NCI-H1105 (cell line): ENCODE measurements at places on chromosomes 16 and 17.
A peak's percentile ranks its signal among the peaks of the same experiment; 100 is the strongest.

- DNase-seq = no peak
Observed at GRCh38 chr16:82175627-82176026, 5.6 kb upstream of the MPHOSPH6 start.

GRCh38 chr16:83963277-83964119 lies 4.5 kb upstream of the NECAB2 start:
- no peak for DNase-seq

GRCh38 chr17:80129006-80129565 lies 17.8 kb downstream of the EIF4A3 start:
- no peak for DNase-seq

- DNase-seq = no peak
Observed at GRCh38 chr17:49422714-49423113, 8.0 kb upstream of the PHB1 start.

GRCh38 chr16:57739756-57740422 lies 4.3 kb downstream of the KATNB1 start:
- no peak for DNase-seq

DNA sequence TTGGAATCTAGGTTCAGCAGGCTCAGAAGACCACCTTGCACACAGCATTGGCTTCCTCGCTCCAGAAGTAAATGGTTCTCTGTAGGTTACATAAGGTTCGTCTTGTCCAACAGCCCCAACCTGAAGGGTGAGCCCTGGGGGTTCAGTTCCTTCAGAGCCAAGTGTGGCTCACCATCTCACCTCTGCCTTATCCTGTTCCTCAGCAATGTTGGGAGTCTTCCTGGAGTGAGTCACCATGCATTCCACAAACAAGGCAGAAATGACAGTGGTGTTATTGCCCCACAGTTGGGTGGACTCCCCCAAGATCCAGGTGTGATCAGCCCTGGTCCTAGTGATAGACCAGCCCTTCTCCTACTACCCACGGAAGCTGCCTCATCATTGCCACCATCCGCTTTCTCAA lies 26.8 kb upstream of the SMPD3 start:
- no peak for DNase-seq

GRCh38 chr17:79019632-79020584 lies 4.1 kb upstream of the C1QTNF1 start:
- DNase-seq = peak; percentile 60

GRCh38 chr16:55470533-55471371 lies 8.2 kb upstream of the MMP2 start:
- DNase-seq = no peak

GRCh38 chr16:30951750-30952149 lies 2.9 kb downstream of the ORAI3 start:
- DNase-seq = no peak

GRCh38 chr16:83744441-83744981 lies 63.3 kb upstream of the HSBP1 start:
- DNase-seq = no peak

GRCh38 chr16:78892951-78893733 lies 707.4 kb downstream of the MAF start:
- DNase-seq = no peak

DNA sequence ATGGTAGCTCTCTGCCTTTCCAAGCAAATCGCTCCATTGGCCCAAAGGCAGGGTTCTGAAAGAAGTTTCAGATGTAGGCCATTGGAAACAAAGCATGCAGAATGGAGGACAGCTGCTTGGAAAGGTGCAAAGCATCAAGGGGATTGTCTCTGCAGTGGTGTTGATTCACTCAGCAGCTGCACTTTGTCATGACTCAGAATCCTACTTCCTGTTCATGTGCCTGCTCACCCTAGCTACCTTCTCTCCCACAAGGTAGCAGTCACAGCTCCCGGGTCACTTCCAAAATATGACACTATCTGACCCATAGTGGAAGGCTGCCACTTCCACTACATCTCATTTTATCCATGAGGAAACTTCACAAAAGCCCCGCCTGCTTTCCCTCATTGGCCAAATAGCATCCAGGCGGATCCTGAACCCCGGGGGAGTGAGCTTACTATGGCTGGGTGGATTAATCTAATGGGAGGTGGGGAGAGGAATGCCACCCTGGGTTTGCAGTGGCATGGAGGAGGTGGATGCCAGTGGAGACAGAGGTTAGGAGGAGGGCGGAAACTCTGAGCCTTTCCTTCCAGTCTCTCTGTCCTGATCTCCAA lies 74.7 kb upstream of the NKD1 start:
- no peak for DNase-seq

DNA sequence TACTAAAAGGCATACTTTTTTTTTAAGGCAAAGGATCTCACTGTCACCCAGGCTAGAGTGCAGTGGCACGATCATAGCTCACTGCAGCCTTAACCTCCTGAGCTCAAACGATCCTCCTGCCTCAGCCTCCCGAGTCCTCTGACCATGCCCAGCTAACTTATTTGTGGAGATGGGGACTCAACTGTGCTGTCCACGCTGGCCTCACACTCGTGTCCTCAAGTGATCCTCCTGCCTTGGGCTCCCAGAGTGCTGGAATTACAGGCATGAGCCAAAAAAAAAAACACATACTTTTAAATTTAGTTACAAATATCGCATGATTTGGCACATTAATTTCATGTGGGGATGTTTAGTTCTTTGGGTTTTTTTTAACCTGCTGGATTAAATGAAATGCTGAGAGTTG lies 207.7 kb upstream of the CHMP6 start:
- DNase-seq = no peak

DNA sequence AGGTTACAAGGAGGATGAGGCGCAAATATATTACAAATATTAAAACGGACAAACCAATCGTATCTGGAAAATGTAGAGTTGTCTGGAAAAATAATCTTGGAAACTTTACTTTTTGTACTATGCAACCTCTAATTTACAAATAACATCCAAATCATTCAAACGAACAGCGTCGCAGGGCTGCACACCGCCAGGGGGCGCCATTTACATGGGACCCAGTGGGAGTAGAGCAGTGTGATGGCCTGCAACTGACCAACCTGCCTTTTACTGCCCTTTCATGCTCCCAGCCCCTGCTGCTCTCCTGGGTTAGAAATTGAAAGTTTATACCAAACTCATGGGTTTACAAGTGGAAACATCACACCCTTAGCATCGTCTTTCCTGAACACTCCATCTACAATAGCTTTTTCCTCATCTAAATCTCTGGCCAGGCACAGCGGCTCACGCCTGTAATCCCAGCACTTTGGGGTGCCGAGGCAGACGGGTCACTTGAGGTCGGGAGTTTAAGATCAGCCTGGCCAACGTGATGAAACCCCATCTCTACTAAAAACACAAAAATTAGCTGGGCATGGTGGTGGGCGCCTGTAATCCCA lies 10.0 kb downstream of the PITPNC1 start:
- DNase-seq = peak; percentile 16

DNA sequence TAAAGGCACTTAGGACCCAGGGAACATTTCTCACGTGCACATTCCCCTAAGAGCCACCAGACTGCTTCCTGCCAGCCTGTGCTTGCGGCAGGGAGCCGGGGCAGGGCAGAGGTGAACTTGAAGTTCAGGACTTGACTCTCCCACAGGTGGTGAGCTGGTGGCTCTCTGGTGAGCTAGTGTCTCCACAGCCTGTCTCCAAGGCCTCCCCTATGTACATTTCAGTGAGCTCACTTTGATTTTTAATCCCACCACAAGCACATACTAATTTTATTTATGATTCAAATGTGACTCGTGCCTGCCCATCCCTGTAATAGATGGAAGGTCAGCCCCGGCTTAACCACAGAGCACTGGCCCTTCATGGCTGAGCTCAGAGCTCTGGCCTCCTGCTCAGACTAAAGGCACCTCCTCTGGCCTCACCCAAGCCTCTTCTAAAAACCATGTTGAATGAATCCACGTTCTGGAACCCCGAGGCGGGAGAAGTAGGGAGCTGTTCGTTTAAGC lies 9.2 kb downstream of the SNN start:
- no peak for DNase-seq

- DNase-seq = no peak
Observed at GRCh38 chr17:74485841-74486240, 19.4 kb downstream of the CD300A start.

GRCh38 chr17:17525956-17526355 lies 29.8 kb upstream of the RASD1 start:
- no peak for DNase-seq

- no peak for DNase-seq
Observed at GRCh38 chr17:69122065-69122464, 19.6 kb downstream of the ABCA6 start.

- DNase-seq = no peak
Observed at GRCh38 chr17:81456798-81457197, 55.8 kb downstream of the ACTG1 start.

GRCh38 chr17:82273327-82274133 lies at the start of gene CSNK1D:
TSS of gene CSNK1D (minus strand) at chr17:82273700. CDS start at chr17:82273381, 319 bp downstream.
- peak; percentile 78 for DNase-seq

DNA sequence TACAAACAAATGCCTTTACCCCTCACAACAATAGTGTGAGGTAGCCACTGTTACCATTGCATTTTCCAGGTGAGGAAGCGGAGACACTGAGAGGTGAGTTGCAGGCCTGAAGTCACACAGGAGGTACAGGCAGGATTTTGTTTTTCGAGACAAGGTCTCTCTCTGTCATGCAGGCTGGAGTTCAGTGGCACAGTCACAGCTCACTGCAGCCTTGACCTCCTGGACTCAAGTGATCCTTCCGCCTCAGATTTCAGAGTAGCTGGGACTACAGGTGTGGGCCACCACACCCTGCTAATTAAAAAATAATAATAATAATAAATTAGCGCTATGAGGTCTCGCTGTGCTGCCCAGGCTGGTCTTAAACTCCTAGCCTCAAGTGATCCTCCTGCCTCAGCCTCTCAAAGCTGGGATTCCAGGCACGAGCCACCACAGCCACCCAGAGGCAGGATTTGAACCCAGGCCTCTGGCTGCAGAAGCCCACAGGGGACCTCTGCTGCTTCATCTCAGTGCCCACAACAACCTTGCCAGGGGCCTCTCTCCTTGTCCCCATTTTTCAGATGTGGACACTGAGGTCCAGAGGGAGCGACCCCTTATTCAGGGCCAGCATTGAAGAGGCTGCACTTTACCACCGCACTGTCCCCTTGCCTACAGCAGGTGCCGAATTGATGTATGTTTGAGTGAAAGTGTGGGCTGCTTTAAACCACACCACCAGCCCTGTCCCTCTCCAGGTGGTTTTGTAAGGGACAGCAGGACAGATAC lies 16.0 kb upstream of the CIBAR2 start:
- no peak for DNase-seq

- DNase-seq = no peak
Observed at GRCh38 chr16:90046971-90047713, 27.9 kb upstream of the DBNDD1 start.

DNA sequence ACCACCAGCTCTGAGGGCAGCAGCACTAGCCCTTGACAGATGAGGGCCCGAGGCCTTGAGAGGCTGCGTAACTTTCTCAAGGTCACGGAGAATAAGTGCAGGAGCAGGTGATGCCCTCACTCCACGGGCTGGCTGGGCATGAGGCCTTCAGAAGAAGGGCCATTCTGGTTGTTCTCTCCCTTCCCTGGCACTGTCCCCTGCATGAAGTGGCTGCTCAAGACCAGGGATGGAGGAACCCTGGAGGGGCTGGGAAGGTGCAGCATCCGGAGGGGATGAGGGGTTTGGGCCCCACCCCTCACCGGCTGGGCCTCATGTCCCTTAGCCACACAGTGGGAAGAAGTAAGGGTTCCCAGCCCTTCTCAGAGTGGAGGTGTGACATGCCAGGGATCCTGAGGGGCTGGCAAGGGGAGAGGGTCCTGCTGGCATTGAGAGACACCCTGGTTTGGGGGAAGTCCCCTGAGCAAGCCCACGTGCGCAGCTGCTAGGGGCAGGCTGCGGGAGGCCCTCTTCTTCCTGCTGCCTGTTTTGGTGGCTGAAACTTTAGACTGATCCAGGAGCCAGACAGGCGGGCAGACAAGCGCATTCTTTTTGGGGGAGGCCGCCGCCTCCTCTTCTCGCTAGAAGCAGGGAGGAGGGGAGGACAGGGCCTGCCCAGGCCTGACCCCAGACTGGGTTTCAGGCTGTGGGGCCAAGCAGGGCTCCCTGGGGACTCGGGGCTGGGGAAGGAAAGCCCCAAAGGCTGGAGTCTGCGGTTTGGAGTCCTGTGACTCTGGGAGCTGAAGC lies 74.0 kb downstream of the N4BP1 start:
- DNase-seq = peak; percentile 79

- no peak for DNase-seq
Observed at GRCh38 chr17:61237275-61237674, 162.4 kb upstream of the TBX2 start.

DNA sequence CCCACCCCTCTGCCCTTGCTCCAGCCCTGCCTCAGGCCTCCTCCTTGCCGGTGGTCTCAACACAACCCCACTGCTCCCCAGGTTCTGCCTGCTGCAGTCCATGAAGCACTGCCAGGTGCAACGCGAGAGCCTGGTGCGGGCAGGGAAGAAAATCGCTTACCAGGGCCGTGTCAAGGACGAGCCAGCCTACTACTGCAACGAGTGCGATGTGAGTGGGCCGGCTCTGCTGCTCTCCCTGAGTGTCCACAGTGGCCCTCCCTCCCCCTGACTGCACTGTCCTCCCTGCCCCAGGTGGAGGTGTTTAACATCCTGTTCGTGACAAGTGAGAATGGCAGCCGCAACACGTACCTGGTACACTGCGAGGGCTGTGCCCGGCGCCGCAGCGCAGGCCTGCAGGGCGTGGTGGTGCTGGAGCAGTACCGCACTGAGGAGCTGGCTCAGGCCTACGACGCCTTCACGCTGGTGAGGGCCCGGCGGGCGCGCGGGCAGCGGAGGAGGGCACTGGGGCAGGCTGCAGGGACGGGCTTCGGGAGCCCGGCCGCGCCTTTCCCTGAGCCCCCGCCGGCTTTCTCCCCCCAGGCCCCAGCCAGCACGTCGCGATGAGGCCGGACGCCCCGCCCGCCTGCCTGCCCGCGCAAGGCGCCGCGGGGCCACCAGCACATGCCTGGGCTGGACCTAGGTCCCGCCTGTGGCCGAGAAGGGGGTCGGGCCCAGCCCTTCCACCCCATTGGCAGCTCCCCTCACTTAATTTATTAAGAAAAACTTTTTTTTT lies 1.8 kb upstream of the TMEM88 start:
- DNase-seq = no peak

GRCh38 chr17:31487648-31488263 lies 96.3 kb downstream of the RAB11FIP4 start:
- peak; percentile 90 for DNase-seq

GRCh38 chr17:77691216-77692085 lies 267.1 kb upstream of the TNRC6C start:
- DNase-seq = no peak

DNA sequence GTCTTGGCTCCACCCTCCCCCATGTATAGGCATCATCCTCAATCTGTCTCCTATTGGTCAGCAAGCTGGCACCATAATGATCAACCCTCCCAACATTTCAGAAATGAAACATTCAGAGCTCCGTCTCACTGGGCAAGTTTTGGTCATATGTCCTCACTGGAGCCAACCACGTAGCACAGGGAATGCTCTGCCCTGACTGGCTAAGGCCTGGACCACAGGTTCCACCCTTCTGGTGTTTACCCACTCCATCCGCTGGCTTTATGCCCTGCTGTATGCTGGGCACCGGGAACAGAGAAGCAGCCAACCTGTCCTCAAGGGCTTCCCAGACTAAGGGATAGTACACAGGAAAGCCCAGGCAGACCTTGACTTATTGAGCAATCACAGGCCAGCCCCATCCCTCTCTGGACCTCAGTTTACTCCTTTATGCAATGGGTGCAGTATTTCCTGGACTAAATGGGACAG lies 20.5 kb downstream of the MYO15A start:
- DNase-seq = no peak

GRCh38 chr17:4980644-4981216 lies 6.7 kb downstream of the CAMTA2 start:
- DNase-seq = peak; percentile 28
